ENCODE measurements at places on chromosomes 5 and 9. TPM values are rescaled to one million over a fixed set of nuclear protein-coding genes. Genes with fewer than 3 reads are reported as not detected.

PCDHGB4 gene
- 10.5 TPM for total RNA-seq

SEMA5A gene
- 35.4 TPM for total RNA-seq

JAKMIP2 gene
- total RNA-seq: 0.64 TPM

PCDHB2 gene
- total RNA-seq: 9.8 TPM

CTNND2 gene
- total RNA-seq: 3.3 TPM

RNF38 gene
- total RNA-seq: 36.0 TPM

CLPTM1L gene
- total RNA-seq: 107 TPM

LTC4S gene
- total RNA-seq: 8.8 TPM

PFN3 gene
- not detected for total RNA-seq

SPATA31A3 gene
- total RNA-seq: not detected

KIF4B gene
- not detected for total RNA-seq

HRCT1 gene
- 16.0 TPM for total RNA-seq

RASGEF1C gene
- not detected for total RNA-seq

AK1 gene
- 30.2 TPM for total RNA-seq

COL15A1 gene
- 32.4 TPM for total RNA-seq

LOX gene
- 22.4 TPM for total RNA-seq

PCDHB15 gene
- total RNA-seq: 1.6 TPM

RAPGEF6 gene
- 31.5 TPM for total RNA-seq

DNA sequence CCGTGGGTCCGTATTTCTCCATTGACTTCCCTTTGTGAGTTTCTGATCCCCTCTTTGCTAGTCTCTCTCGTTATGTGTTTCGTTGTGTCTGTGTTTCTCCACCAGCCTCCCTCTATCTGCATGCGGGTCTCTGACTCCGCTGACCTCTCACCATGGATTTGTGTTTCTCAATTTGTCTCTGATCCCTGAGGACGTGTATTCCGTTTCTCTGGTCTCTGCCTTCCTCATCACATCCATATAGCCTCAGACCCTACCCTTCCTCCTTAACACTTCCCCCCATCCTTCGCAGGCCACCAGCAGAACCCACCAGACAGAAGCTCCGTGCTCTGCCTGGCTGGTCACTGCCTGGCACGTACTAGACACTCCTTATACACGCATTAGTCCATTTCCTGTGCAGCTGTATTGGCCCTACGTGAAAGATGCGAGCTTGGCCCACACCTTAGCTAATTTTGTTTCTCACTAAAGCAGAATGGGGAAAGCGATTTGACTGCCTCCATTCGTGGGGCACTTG is 631 bp downstream of the B4GALT7 start:
- no peak for DNase-seq

- DNase-seq: no peak
These were observed 804 bp downstream of the ARSI start for GRCh38 chr5:150301901-150302300.

DNA sequence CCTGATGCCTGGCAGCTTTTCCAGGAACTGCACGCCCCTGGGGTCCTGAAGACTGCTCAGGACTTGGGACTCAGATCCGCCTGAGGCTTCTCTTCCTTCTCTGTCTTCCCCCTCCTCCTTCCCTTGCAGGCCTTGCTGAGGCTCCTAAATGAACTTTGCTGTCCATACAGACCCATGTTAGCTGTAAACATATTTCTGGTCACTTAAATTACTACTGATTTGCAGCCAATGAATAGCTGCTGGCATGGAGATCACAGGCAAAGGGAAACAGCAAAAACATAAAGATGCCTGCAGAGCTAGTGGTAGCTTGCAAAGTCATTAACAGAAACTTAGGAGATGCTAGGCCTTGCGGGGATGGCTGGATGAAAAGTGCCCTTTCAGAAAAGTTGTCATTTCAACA is 261.9 kb downstream of the GADD45G start:
- DNase-seq: no peak

DNA sequence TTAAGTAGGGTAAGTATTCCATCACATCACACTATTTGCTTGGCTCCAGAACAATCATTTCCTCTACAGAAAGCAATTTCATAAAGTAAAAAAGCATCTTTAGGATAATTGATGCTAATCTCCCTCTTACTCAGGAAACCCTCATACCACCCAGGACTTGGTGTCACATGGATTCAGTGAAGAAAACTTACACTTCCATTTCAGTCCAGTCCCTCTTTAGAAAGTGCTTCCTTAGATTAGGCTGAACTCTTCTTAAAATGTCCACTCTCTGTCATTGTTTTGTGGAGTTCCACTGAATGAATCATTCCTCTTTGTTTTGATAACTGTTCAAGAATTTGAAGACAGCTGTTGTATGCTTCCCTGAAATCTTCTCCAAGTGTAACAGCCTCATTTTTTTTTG is 144.0 kb upstream of the ZNF462 start:
- DNase-seq: no peak

DNA sequence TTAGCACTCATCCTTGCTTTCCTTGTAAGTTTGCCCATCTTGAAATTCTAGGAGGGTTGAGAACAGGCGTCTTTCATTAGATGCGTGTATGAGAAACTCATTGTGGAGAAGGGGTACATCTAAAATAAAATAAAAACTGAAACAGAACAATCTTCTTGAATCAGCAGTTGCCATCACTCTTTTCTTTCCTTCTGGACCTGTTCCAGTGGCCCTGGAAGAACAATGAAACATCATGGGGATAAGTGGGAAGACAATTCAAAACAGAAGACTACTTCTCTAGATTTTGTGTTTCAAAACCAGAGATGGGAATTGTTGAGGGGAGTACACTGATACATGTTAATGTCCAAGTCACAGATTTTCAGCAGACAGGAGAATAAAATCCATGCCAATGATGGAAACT is 59.9 kb downstream of the SLC1A3 start:
- DNase-seq: no peak

GRCh38 chr5:86546044-86546443 is 71.7 kb upstream of the COX7C start:
- no peak for DNase-seq

- DNase-seq: no peak
These were observed 4.8 kb upstream of the CEL start for GRCh38 chr9:133057006-133057405.

DNA sequence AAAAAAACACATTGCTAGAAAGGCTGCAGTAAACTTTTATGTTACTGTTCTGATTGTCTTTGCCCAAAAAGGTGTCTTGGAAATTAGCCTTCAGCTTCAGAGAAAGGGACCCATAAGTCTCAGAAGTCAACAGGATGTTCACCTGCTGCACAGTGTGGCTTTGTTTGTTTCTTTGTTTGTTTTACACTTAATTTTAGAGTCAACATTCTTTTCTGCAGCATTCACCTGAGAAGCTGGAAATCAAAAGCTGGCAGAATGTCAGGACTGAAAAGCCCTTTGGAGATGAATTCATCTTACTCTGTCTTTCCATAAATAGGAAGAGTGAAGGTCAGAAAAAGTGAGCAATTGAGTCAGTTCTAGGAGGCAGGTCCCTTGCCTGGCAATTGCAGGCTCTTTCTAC is 170.0 kb downstream of the PAPPA start:
- DNase-seq: no peak

DNA sequence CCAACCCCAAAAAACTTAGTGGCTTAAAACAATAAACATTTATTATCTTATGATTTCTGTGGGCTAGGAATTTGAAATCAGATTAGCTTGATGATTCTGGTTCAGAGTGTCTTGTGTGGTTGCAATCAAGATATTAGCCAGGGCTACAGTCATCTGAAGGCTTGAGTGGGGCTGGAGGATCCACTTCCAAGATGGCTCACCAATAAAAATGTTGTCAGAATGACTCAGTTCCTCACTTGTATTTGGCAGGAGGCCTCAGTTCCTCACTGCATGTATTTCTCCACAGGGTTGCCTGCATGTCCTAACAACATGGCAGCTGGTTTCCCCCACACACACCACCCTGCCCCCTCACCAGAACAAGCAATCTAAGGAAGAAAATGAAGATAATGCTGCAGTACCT is 98.2 kb upstream of the NIPBL start:
- no peak for DNase-seq

DNA sequence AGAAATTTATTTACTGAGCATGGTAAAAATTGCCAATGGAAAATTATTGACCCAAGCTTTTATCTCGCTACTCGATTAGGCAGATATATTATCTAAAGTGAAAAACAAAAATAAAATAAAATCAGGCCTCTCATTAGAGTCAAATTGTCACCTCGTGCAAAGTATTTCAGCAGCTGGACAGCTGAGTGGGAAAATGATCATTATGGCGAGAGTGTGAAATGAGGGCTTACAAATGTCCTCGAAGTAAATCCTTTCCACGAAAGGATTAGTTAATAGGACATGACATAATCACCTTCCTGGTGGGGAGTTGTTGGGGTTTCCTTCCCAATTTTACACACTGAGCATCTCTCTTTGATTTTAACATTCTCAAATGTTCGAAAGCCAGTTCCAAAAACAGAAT is 5.4 kb upstream of the DPYSL3 start:
- DNase-seq: no peak

GRCh38 chr9:82091100-82091499 is 102.5 kb downstream of the SPATA31D1 start:
- no peak for DNase-seq

GRCh38 chr5:149474198-149474597 is 77.0 kb downstream of the CSNK1A1 start:
- DNase-seq: peak; percentile 82

GRCh38 chr5:96220610-96221390 is 212.2 kb downstream of the PCSK1 start:
- DNase-seq: no peak

DNA sequence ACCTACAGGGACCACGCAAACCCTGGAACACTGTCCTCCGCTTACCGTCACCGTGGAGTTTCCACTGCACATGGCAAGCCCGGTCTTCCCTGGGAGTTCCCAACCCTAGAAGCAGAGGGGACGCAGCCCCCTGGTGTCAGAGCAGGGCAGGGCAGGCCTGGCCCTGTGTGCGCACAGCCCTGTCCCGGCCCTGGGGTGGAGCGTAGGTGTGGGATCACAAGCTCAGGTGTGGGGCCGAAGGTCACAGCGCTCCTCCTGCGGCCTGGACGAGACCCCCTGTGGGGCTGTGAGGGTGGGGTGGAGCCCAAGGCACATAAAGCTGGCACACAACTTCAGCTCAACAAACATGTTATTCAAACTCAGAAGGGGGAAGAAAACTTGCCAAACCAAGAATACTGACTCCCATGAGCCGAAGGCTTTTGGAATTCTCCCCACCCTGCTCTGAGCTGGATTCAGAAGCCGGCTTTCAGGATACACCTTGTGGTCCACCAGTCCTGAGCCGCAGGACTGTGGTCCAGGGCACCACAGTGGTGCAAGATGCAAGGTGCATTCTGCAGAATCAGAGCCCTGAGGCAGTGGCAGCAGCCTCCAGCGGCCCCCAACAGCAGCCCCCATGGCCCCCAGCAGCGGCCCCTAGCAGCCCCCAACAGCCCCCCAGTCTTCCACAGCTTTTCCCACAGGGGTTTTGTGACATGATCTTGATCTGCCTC is 11.8 kb upstream of the EXOC3 start:
- DNase-seq: no peak

DNA sequence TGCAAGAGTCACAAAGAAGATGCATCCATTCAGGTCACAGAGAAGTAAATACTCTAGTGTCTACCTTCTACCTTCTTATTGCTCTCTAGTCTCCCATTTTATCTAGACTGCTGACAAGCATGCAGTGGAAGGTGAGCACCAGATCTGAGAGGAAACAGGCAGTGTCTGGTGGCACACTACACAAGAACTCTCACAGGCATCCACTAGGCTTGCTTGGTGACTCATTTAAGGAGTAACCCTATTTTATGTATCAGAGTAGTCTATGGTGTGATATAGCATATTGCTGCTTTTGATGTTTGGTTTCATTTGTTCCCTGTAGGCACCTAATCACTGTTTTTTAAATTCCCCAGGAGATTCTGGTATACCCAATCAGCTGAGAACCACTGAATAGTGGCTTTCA is 1.6 kb upstream of the THBS4 start:
- DNase-seq: no peak

GRCh38 chr5:148476302-148476701 is 92.5 kb downstream of the FBXO38 start:
- no peak for DNase-seq

DNA sequence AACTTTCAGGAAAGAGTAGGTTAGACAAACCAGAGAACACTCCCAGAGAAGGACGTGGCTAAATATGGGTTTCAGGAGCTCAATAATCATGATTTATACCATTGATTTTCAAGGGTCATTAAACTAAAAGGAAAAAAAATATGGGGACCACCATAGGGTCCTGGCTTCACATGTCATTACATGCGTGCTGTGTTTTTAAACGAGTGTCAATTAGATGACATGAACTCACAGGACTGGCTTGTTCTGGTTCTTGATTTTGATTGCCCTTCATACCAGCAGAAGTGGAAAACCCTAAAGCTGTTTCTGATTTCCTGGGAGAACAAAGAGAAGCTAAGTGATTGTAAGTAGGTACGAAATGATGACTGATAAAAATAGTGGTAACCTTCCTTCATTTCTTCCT is 5.8 kb downstream of the ACOT12 start:
- DNase-seq: no peak

DNA sequence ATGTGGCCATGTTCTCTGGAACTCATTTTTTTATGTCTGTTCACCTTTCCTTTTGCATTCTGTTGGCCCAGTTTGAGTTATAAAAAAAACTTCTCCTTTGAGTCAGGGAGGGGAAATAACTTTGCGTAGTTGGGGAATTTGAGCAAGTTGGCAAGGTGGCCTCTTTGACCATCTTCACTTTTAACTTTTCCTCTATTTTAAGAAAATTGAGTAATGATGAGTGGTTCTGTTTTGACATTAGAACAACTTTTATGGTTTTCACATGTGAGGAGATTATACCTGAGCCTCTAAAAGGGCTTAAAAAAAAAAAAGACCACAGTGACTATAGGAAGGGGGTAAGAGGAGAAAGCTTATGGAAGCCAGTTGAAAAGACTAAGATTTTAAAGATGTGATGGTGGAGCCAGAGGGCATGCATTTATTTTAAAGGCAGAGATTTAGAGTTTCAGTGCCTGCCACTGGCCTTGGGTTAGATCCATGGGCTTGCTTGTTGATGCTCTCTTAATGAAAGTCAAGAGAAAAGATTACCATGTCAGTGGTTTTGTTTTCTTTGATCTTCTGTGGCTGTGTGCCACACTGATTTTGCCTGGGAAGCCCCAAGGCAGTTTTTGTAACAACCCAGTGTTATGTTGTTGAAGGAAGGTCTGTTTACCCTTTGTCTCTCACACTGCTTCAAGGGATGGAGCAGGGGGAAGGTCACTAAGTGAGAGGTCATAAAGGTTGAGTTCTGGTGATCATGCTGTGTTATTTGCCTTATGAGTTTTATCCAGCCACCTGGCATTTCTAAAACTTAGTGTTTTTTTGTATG is 219.7 kb upstream of the CD180 start:
- DNase-seq: no peak

DNA sequence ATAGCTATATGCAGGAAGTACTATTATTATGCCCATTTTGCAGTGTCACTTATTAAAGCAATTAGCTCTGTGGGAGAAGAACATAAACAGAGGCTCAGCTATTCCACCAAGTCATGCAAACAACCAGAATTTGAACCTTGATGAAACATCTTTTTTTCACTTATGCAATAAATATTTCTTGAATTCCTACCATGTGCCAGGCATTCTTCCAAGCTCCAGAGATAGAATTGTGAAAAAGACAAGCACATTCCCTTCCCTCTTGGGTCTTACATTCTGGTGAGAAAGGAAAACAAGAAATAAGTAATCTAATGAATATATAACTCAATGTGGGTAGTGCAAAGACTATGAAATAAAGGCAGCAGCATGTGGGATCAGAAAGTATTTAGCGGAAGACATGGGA is 32.1 kb upstream of the ADRB2 start:
- no peak for DNase-seq

Measured in breast epithelium (tissue), 4 donors.